ENCODE measurements at places on chromosomes 16 and 17.

DNA sequence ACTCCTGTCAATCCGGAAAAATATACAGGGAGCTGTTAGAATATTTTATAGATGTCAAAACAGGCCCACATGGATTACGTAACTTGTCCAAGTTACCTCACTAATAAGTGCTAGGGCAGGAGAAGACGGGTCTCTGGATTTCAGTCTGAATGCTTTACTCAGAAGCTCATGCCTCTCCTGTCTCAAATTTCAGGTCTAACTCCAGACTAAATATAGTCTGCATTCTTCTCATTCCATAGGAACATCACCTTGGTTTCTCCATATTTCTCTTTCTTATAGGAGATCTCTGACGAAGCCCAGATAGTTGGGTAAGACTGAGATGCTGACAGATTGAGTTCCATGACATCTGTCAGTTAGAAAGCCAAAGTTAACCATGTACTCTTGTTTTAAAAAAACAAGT, 174.2 kb downstream of the STX8 start:
- no peak for DNase-seq

DNA sequence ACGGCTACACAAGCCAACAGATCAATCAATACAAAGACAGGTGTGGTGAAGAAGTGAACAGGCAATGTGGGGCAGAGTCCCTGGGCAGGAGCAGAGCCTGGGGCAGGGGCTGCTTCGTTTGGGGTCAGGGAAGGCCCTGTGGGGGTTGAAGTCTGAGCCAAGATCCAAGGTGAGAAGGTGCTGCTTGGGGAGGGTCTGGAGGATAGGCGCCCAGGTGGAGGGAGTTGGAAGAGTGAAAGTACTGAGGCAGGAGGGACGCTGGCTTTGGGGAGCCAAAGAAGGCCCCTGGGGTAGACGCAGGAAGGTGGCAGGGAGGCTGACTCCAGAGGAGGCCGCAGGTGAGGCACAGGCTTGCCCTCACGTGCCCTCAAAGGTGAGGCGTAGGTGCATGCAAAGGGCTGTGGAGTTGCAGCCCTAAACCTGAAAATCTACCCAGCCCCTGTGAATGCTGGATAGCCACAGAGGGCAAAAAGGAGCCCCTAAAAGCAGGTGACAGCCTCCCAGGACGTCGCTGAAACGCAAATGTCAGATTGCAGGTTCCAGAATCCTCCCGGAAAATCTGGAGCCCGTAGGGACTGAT, 33.3 kb downstream of the WFDC1 start:
- DNase-seq: no peak

GRCh38 chr16:17170435-17170834, 300.3 kb downstream of the XYLT1 start:
- DNase-seq: no peak

GRCh38 chr17:2264067-2264860, 39.3 kb downstream of the SMG6 start:
- no peak for DNase-seq

DNA sequence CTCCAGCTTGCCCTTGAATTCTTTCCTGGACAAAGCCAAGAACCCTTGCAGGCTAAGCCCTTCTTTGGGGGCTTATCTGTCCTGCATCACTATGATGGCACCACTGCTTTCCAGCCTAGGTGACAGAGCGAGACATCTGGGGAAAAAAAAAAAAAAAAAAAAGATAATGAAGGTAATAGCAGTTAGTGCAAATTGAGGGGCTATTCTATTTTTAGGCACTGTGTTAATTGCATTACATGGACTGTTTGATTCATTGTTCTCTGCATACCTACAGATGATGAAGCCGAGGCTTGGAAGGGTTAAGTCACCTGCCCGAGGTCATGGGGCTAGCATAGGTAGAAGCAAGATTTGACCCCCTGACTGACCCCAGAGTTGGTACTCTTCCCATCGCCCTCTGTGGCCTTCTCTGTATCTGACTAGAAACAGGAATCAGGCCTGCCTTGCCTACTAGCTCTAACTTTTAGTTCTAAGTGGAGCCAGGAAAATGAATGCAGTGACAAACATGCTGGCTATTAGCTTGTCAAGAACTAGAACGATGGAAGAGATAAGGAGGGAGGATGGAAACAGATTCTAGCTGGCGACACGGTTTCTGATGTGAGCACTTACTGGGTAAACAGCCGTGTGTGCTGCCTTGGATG, 312.1 kb downstream of the SNX29 start:
- no peak for DNase-seq

DNA sequence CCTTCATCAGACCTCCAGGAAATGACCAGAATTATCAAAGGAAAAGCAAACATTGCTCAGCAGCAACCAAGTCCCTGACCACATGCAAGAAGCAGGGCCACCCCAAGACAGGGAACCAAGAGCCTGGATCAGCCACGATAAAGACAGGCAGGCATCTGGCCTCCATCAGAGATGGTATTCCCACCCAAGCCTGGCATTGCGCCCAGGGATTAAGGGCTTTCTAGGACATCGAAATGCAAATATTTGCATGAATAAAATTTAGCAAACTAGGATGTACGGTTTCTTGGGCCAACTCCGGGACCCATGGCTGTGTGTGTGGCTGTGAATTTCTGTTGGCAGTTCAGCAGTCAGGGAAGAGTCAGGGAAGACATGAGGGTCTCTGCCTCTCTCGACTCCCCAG, 241.4 kb upstream of the DYNLRB2 start:
- DNase-seq: no peak

- DNase-seq: no peak
Observed at GRCh38 chr17:32161029-32161428, 18.7 kb downstream of the RHOT1 start.

DNA sequence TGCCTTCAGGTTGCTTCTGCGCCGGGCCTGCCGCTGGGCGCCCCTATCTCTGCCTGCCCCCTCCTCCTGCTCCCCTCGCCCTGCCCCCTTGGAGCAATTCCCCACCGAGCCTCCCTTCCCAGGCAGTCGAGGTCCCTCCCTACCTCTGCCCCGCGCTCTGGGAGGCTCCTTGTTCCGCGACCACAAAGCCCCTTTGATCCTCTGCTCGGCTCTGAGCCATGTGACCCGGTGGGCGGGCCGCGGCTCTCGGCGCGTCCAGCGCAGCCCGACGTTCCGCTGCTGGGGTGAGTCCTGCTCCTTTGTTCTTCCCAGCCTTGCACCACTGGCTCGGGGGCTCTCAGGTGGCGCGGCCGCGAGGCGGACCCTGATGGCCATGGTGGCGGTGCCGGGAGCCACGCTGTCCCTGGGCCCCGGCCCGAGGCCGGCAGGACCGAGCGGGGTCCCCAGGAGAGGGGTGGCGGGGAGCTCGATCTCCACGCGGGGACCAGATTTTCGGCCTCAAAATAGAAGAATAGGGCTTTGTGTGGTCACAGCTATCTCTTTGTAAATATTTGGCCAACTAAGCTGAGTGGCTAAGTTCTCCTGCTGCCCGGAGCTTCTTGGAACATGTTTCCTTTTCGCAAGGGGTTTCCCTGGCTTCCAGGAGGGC, 310.6 kb downstream of the SEC14L1 start:
- no peak for DNase-seq

DNA sequence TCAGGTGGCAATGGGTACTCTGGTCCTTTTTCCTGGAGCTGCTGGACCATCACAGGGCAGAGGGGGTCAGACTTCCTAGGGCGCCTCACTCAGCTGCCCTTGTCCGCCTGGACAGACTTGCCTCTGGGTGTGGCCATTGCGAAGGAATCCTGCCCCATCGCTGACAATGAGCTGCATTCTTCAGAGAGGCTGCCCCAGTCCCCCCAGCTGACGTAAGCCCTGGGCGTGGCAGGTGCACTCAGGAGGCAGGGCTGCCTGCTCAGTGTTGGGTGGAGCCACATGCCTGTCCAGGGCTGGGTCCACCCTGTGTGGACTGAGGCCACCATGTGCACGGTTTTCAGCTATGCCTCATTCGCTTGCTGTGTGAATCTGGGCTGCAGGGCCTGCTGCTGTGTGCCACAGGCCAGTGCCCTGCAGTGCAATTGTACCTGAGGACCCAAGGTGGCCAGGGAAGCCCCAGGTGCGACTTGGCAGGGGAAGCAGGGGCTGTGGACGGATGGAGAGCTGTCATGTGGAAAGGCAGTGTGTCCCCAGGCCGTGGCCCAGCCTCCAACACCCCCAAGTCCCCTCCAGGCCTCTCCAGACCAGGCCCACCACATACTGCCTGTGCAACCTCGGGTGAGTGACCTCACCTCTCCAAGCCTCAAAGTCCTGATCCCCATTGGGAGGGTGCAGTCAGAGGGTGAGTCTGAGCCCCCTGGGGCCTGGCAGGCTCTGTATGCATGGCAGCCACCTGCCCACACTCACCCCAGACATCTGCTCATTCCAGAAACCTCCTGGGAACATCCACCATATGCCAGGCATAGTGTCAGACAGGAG, 14.0 kb upstream of the MPRIP start:
- no peak for DNase-seq

DNA sequence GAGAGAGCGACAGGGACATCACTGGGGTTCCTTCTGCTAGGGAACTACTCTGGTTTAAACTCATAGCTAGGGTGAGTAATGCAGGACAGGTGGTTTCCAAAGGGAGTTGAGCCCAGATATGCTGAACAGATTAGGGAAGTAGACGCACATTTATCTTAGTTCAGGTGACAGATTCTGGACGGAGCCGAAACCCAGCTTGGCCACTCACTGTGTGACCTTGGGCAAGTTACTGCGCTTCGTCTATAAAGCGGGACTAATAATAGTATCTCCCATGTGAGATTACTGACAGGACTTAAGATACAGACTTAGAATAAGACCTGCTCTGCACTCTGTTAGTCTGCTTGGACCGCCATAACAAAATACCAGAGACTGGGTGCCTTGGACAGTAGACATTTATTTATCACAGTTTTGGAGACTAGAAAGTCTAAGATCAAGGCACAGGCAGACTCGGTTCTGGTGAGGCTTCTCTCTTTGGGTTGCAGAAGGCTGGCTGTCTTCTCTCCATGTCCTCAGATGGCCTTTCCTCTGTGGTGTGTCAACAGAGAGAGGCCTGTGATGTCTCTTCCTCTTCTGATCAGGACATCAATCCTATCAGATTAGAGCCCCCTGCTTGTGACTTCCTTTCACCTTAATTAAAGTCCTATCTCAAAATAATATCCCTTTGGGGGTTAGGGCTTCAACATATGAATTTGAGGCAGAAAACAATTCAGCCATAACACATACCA, 12.1 kb downstream of the SCNN1G start:
- no peak for DNase-seq

DNA sequence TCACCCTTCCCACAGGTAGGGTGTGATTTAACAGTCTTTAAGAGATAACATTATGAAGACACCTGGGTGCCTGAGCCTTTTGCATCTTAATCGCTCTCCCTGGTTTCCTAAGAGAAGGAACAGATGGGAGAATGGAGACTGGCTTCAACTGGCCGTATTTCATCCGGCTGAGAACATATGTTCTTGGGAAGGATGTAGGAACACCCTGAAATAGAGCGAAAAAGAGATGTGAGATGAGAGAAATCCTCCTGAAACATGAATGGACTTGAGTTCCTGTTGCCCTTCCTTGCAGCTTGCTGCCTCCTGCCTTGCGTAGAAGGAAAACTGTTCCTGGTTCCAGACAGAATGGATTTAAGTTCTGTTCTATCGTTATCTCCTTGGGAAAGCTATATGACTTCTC, 385.4 kb upstream of the RBFOX1 start:
- no peak for DNase-seq

DNA sequence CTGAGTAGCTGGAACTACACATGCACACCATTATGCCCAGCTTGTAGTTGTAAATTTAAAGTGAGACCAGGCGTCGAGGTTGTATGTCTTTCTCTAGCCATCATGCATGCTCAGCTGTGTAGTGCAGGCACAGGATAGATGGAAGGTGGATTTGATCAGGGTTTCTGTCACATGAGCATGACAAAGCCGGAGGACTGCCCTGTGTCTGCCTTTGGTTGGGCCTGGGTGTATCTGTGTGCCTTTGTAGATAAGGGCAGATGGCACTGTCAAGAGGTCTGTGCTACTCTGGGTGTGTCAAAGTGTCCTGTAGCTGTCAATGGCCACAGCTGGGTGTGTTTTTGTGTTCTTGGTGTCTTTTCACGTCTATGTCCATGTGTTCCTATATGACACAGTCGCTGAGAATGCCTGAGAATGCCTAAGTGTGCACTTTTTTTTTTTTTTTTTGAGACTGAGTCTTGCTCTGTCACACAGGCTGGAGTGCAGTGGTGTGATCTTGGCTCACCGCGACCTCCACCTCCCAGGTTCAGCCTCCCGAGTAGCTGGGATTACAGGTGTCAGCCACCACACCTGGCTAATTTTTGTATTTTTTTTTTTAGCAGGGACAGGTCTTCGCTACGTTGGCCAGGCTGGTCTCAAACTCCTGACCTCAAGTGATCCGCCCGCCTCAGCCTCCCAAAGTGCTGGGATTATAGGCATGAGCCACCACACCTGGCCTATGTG, 4.1 kb upstream of the NAGS start:
- DNase-seq: no peak

GRCh38 chr17:78897664-78898047, 5.3 kb downstream of the CEP295NL start:
- no peak for DNase-seq

- DNase-seq: peak; percentile 66
Observed at GRCh38 chr17:48472411-48473281, 42.6 kb upstream of the SKAP1 start.

- no peak for DNase-seq
Observed at GRCh38 chr16:876041-876335, 75.5 kb upstream of the GNG13 start.

- DNase-seq: no peak
Observed at GRCh38 chr16:622920-623280, 7.9 kb upstream of the WFIKKN1 start.

DNA sequence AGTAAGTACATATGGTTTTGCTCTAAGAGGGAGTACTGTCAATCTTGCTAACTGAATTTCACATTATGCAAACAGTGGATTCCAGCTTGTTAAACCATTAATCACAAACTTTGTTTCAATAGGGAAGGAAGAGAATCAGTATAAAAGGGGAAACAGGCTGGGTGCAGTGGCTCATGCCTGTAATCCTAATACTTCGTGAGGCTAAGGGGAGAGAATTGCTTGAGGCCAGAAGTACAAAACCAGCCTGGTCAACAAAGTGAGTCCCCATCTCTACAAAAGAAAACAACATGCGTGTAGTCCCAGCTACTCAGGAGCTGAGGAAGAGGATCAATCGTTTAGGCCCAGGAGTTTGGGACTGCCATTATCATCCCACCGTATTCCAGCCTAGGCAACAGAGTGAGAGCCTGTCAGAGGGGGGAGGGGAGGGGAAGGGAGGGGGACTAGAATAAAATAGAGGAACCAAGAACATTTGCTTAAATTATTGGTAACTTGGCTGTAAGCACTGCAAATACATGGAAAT, 65.7 kb downstream of the FBXL20 start:
- no peak for DNase-seq

- no peak for DNase-seq
Observed at GRCh38 chr16:89511374-89511773, 3.2 kb downstream of the SPG7 start.

DNA sequence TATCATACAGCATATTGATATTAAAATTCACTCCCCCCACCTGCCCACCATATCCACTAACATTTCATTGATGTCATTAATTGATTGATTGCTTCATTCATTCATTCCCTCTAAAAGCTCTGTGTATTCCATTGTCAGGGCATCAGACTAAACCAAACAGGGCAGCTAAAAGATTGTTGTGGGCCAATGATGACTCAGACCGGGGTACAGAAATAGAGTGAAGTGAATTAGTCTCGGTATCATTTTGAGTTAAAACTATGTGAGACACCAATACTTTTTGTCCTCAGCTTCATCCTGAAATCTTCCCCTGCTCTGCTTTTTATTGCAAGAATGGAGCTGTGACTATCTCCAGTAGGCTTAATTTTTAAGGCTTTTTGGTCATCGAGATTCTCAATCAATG, 868.3 kb downstream of the CDH11 start:
- no peak for DNase-seq

Data from NCI-H2107 (cell line).